GM12865 (cell line): ENCODE measurements at places on chromosomes 13 and 19.
A peak's percentile ranks its signal among the peaks of the same experiment; 100 is the strongest.

GRCh38 chr13:110442930-110443621 lies 118.4 kb downstream of the RAB20 start:
- DNase-seq: no peak

DNA sequence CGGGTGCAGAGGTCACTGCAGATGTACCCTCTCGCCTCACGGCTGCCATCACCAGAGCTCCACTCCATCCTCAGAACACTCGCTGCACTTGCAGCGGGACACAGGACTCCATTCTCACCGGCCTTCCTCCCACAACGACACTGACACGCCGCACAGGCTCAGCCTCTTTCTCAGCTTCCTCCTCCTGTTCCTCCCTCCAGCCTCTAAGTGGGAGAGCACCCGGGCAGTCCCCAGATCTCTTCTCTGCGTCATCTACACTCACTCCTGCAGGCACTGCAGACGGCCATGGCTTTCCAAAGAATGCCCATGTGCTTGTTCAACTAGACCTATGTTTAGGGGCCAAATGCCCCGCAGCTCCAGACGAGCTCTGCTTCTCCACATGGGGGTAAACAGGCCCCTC lies 14.3 kb upstream of the FKRP start:
- DNase-seq: no peak

DNA sequence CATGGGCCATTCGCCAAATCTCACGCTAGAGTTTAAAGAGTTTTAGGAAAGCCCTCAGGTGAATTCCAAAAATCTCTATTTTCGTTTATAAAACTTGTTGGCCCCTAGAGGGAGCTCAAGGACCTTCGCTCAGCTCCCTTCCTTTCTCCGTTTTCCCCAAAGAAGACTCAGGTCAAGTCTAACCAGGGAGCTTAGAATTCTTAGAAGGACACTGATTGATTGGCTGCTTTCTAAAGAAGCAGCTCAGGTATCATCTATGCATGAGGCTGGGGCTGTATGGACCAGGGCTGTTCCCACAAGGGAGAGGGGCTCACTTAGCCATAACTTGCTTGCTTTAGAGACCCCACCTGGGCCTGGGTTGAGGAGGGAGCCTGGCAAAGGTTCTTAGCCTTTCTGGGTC lies 20.5 kb downstream of the DZIP1 start:
- DNase-seq: peak; percentile 70

- no peak for DNase-seq
These were observed 873.9 kb downstream of the SLITRK1 start for GRCh38 chr13:83008212-83008929.
